ENCODE measurements at places on chromosomes 3 and 15.

DNA sequence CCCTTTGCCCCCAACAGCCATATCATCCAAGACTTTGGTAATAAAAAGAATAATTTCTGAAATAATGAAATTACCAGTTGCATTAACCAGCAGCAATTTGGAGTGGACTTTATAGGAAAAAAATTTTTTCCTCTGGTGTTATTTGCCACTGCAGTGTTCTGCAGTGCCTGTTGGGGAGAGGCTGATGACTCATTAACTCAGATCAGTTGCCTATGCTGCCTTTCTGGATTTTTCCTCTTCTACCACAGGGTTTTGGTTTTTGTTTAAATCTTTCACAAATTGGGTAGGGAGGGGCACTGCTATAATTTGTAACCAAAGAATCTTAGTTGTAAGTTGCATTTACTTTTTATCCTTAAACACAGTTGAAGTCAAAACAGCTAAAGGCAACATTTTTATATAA lies 22.7 kb downstream of the ATP6V1A start:
- DNase-seq: no peak

DNA sequence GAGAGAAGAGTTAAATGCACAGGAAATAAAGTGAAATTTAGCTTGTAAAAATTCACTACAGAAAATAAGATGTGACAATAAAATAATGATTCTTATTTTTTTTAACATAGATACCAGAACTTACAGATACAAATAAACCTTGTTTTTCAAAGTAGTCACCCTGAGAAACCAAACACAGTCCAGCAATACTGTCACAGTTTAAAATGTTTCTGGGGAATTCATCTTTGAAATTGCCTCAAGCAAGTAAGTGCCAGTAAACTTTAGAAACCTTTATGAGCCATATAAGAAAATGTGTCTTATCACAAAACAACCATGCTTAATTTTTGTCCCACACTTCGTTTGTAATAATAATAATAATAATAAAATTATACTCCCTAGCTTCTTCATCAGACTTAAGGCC lies 19.9 kb downstream of the SHOX2 start:
- no peak for DNase-seq

DNA sequence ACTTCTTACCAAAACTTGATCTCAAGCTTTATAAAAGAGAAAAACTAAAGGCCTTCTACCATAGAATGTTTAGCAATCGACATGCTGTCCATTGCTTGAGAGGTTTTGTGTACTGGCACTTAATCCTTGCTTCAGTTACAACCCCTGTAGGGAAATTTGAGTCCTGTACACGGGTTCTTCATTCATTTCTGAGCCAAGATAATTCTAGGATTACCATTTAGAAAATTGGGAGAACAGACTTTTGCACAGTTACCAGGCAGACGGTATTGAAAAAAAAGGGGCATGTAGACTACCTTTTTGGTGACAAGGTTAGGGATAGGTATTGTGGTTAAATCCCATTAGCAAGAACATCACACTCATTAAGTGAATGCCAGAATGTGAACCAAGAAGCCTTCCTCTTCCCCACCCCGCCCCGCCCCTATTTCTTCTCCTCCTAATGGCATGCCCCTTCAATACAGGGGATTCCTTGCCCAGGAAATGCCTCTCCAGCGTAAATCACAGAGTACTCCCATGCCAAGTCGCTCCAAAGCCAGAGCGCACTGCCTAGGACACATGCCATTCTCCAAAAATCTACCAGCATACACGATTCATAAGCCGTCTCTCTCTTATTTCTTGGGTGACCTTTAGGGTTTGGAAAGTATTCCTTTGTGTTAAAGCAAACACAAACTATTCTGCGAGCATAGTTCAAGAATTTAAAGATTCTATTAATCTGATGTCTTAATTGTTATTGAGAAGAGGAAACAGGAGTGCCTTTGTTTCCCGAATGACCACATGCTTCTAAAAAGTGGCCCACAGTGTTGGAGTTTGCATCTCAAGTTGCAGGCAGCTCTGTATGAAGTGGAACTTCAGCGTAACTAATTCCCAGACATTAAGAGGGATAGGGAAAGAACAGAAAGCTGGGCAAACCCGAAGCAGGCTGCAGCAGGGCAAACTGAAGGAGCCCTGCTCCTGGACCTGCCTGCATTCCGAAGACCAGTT lies 164.0 kb upstream of the NR2F2 start:
- no peak for DNase-seq

- no peak for DNase-seq
Observed at GRCh38 chr3:134326760-134327593, 47.3 kb downstream of the AMOTL2 start.

GRCh38 chr15:69244798-69245197 lies 53.9 kb upstream of the PAQR5 start:
- no peak for DNase-seq

GRCh38 chr3:192850451-192850981 lies 67.1 kb downstream of the MB21D2 start:
- no peak for DNase-seq

GRCh38 chr3:13513051-13513912 lies 33.2 kb downstream of the HDAC11 start:
- DNase-seq: no peak

DNA sequence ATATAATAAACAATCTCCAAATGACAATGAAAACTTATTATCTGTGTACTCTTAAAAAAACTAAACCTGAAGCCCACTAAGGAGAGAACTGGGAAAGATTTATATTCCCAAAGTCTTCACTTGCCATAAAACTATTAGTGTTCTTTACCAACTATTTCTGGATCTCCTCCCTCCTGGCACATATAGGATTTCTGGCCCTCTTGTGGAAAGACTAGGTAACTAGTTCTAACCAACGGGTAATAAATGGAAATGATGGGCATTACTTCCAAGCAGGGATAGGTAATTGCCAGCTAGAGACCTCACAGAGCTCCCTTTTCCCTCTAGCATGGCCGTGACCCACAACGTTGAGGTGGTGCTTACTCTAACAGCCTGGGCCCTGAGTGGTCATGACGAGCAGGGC lies 110.1 kb downstream of the DNAH12 start:
- DNase-seq: peak; percentile 25

DNA sequence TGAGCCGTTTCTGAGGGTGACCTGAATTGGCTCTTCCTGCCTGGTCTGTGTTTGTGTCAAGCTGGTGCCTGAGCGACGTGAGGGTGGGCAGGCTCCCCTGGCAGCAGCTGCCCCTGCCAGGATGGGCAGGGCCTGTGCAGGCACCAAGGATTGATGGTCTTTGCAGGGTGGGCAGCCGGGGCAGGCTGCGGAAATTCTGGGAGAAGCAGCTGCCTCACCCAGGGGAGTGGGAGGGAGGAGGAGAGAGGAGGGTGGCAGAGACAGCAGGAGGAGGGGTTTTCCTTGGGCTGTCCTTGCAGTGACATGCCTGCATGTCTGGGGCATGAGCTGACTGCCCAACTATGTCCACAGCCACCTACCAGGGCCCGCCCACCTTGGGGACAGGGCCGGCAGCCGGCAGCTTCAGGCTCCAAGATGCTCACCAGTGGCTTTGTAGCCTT lies 27.9 kb upstream of the SLC6A6 start:
- DNase-seq: no peak

DNA sequence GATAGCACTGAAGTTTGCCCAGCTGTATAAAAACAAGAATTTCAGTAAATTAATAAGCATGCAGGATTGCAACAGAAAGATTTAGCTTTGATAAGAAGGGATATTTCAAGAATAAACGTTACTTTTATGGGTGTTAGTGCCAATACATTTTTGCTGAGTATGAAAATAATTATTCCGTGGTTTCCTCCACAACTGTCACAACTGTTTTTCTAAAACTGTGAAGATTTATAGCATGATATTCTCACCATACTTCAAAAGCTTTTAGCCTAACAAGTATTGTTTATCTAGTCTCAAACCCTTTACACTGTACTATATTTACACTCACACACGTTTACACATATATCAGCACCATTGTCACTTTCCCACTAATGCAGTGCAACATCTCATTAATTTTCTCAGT lies 200.5 kb downstream of the TPRG1 start:
- DNase-seq: no peak

DNA sequence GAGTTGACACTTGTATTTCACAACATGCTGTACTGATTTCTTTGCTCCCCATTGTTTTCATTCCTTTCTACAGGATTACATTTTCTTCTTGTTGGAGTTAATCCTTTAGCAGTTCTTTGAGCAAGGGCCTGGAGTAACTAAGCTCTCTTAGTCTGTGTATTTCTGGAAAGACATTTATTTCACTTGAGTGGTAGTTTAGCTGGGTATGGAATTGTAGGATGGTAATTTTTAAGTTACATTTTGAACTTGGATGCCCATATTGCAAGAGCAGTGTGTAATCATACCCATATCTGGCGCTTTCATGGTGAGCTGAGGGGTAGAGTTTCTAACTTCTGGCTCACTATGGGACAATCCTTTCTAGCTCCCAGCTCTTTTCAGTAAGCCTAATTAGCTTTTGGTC lies 74.6 kb downstream of the SLC6A11 start:
- no peak for DNase-seq

DNA sequence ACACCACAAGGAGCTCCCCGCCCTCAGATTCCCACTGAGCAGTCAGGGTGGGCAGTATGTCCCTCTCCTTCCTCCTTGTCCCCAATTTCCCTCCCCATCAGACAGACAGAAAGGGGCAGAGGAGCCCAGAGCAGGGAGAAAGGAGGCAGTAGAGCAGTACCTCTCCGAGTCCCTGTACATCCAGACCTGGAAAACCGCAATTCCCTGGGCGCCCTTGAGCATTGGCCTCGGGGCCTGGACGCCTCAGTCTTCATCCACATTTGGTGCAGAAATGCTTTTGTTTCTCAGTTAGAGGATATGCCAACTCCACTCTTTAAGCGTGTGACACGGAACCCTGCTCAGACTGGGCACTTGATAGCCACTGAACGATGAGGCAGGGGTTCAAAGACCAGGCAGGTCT lies 5.9 kb downstream of the ISG20 start:
- DNase-seq: no peak

GRCh38 chr3:66353530-66353929 lies 132.7 kb downstream of the SLC25A26 start:
- no peak for DNase-seq

- DNase-seq: peak; percentile 77
Observed at GRCh38 chr3:114418724-114419543, 125.1 kb downstream of the TIGIT start.

DNA sequence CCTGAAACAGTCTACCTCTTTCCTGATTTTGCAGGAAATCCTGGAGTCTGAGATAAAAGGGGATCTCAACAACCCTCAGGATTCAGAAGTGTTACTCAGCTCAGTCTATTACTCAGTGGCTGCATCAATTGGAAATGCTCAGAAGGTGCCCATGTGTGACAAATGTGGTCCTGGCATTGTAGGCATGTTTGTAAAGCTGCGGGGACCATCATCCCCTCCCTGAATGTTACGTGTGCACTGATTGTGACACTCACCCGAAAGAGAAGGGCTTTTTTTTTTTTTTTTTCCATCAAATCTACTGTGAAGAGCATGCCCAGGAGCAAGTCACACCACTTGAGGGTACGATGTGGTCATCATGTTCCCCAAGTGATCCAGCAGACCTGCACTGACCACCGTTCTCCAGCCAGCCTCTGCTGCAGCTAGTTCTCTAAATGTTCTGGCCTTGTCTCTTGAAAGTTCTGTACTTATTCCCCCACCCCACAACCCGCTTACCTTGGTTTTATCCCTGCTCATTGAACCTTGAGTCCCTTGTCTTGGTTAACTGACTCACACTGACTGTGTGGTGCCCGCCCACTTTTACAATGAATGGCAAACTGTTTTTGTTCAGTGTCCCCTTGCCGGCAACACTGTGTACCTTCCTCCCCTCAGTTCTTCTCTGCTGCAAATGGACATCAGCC lies 19.8 kb downstream of the ST3GAL6 start:
- no peak for DNase-seq

- peak; percentile 38 for DNase-seq
Observed at GRCh38 chr15:25268166-25268565, 170.7 kb downstream of the UBE3A start.

- no peak for DNase-seq
Observed at GRCh38 chr15:92120094-92120795, 266.7 kb downstream of the SLCO3A1 start.

DNA sequence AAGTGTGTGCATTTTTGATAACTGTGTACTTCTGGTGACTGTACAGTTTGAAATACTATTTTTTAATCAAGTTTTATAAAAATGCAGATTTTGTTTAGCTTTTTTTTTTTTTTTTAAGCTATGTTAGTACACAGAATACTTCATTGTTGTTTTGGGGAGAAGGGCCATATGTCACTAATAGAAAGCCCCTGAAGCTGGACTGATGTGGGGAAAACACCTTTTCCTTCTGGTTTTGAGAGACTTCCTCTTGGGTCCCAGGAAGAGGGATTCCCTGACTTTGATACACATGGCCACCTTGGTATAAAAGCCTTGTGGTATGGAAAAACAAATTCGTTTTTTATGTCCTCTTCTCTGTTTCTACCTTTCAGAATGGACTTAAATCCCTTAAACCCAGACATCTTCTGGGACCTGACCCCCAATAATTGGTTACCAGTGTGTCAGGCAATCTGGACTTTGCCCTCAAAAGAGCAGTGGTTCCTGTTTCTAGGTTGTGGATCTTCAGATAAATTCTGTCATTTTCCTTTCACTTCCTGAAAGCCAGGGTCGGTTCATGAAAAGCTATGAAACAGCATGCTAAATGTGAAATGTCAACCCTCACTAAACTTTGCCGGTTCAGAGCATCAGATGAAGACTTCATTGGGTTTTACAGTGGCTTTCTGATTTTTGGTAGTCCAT lies 31.1 kb upstream of the BLOC1S6 start:
- DNase-seq: no peak

DNA sequence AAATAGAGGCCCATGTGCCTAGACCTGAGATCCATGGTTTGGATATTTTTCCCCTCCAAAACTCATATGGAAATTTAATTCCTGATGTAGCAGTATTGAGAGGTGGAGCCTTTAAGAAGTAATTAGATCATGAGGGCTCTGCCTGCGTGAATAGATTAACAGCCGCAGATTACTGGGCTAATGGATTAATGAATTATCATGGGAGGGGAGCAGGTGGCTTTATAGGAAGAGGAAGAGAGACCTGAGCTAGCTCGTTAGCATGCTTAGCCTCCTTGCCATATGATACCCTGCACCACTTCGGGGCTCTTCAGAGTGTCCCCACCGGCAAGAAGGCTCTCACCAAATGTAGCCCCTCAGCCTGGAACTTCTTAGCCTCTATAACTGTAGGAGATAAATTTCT lies 15.8 kb downstream of the ARHGEF26 start:
- no peak for DNase-seq

- DNase-seq: no peak
Observed at GRCh38 chr3:178159691-178160220, 376.5 kb upstream of the KCNMB2 start.

DNA sequence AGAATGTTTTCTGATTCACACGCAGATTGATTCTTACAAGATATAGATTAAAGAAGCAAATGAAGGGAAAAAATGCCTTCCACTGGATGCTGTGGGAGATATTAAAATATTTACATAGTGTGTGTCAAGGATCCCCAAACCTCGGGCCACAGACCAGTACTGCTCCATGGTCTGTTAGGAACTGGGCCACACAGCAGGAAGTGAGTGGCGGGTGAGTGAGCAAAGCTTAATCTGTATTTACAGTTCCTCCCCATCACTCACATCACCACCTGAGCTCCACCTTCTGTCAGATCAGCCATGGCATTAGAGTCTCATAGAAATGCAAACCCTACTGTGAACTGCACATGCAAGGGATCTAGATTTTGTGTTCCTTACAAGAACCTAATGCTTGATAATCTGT lies 552.6 kb upstream of the GOLIM4 start:
- DNase-seq: no peak

Data from NAMALWA (cell line).